Amniotic stem cell (primary cell): ENCODE measurements at places on chromosomes 7 and 10.

DNA sequence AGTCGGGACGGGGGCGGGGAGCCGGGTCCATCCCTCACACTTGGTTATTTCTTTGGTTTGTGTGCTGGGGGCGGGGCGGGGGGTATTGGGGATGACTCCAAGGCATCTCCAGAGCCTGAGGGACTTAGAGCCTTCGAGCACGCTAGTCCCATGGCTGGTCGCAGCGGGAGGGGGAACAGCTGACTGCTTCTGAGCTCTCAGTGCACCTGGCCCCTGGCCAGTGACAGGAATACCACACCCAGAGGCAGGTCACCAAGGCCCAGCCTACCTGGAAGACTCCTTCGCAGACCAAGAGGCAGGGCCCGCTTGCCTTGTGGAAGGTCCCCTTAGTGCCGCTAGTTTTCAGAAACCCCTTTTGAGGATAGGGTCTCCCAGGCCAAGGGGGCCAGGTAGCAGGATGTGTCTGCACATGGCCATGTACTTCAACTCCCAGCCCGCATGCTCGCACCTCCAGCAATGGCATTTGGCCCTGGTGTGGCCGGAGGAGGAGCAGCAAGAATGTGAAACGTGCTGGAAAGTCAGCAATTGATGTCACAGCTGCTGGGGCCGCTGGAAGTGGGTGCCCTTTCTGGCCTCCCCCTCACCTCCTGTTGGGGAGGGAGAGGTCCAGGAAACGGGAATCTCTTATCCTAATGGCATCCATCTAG, 40.3 kb downstream of the AGAP3 start:
- DNase-seq: no peak

GRCh38 chr7:47737601-47738000, 155.7 kb upstream of the TNS3 start:
- DNase-seq: no peak

DNA sequence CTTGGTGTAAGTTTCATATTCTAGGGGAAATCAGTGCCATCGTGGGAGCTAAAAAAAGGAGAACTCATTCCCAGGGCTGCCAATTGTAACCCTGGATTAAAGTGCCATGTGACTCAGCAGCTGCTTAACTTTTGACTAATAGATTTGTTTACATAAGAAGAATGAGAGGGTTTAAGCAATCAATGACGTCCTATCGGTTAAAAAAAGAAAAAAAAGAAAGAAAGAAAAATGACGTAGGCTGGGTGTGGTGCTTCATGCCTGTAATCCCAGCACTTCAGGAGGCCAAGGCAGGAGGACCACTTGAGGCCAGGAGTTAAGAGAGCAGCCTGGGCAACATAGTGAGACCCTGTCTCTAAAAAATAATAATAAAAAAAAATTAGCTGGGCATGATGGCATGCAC, 116.2 kb upstream of the AFAP1L2 start:
- DNase-seq: no peak

- DNase-seq: no peak
Observed at GRCh38 chr7:36208997-36209813, 56.2 kb downstream of the EEPD1 start.

GRCh38 chr7:127689194-127689772, 37.3 kb downstream of the SND1 start:
- DNase-seq: no peak

GRCh38 chr7:124761164-124761715, 4.4 kb downstream of the GPR37 start:
- no peak for DNase-seq

GRCh38 chr7:1078519-1078918, 9.4 kb upstream of the GPER1 start:
- no peak for DNase-seq

DNA sequence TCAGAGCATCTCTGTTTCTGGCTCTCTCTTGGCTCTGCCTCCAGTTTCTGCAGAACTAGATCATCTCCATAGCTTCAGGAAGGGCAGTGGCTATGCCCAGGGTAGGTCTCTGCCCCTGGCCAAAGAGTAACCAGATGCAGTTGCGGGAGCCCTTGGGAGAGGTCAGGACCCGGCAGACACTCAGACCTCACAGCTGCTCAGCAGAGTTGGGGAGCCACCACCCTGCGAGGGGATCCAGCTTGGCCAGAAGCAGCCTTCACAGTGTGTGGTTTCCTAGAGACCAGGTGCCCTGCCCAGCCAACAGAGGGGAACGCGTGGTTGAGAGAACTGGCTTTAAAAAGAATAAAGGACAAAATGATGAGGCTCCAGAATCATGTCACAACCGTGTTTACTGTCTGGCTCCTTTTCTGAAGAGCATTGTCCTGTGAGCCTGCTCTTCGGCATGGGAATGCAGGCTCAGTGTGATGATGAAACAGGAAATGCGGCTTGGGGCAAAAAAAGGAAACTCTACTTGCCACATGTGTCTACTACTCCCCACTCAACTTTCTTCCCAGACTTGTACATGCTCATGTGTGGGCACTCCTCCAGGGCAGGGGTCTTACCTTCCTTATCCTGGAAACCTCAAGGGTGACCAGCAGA, 243.1 kb downstream of the INHBA start:
- no peak for DNase-seq

DNA sequence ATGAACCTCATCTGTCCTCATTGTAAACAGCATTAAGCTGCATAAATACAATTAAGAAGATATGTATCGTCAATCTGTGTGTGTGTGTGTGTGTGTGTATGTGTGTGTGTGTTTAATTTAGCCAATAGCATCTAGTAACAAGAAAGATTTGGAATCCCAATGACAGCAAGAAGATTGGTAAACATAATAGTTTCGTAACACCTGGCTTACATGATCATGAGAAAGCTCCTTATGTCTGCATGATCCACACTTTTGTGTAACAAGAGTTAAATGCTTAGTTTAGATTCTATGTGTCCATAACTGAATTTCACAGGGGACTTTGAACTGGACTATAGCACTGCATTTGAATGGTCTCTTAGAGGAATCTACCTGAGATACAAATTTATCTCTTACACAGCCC, 191.0 kb upstream of the BET1 start:
- DNase-seq: no peak

GRCh38 chr10:30596013-30596412, 33.5 kb downstream of the LYZL2 start:
- no peak for DNase-seq

DNA sequence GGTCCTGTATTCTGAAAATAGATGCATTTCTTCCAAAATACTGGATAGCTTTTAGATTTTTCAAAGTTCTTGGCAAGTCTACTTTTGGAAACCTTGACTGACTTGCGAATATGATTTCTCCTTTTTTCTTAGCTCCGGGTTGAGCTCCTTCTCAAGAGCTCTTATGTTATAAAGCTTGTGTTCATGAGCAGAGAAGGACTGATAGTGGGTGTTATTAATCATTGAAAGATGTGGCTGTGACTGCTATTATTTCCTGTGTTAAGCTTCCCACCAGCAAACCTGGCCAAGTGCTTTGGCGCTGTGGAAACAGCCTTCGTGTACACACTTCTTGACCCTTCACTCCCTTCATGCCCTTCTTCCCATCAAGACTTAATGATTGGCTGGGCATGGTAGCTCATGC, 98.2 kb downstream of the KIAA1217 start:
- no peak for DNase-seq

DNA sequence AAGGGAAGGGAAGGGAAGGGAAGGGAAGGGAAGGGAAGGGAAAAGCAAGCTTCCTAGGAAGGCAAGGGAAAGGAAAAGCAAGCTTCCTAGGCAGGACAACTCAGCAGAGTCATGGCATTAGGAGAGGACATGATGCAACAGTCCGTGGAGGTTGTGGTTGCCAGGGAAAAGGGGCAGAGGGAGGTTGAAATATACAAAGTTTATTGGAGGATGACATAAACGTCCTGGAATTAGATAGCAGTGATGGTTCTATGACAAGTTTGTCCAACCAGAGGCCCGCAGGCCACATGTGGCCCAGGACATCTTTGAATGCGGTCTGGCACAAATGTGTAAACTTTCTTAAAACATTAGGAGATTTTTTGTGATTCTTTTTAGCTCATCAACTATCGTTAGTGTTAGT, 59.8 kb upstream of the OPN4 start:
- DNase-seq: no peak

DNA sequence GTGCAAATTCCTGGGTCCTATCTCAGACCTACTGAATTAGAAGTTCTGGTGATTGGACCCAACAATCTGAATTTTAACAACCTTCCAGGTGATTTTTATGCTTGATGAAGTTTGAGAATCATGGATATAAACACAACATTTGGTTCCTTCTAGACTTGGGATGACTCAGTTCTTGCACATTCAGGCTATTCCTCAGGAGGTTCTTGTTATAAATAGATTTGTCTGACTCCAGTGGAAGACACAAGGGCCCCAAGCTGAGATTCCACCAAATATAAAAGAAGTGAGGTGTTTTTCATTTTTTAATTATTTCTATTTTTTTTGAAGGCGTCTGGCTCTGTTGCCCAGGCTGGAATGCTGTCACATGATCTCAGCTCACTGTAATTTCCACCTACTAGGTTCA, 9.4 kb upstream of the TAS2R16 start:
- no peak for DNase-seq

DNA sequence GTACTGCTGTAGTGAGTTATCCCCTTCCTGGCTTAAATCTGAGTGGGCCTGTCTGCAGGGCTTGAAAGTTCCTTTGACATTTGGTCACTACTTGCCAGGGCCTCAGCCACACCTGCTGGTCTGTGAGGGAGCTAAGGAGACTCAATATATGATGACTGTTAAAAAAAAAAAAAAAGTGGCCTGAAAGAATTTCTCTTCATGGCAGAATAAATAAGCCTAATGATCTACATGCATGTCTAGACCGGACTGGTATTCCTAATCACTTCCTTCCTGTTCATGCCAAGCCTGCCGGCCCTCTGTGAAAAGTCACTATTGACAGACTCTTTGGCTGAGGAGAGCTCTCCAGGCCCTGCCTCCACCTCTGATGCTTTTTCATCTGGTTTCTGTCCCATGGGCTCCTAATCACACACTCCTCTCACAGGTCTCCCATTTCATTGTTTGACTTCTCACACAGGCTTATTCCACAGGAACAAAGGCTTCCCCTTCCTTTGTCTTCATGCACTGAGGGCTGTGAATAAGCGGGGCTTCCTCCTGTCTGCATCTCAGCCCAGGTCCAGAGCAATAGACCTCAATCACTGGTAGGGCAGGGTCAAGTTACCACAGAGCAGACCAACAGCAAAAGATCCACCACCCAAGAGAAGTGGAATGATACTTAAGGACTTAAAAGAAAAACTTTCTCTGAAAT, 99.1 kb upstream of the SEC61G start:
- DNase-seq: no peak

- DNase-seq: no peak
Observed at GRCh38 chr7:14760730-14761478, 141.6 kb downstream of the DGKB start.
